ENCODE measurements at places on chromosomes 1 and 21.

DNA sequence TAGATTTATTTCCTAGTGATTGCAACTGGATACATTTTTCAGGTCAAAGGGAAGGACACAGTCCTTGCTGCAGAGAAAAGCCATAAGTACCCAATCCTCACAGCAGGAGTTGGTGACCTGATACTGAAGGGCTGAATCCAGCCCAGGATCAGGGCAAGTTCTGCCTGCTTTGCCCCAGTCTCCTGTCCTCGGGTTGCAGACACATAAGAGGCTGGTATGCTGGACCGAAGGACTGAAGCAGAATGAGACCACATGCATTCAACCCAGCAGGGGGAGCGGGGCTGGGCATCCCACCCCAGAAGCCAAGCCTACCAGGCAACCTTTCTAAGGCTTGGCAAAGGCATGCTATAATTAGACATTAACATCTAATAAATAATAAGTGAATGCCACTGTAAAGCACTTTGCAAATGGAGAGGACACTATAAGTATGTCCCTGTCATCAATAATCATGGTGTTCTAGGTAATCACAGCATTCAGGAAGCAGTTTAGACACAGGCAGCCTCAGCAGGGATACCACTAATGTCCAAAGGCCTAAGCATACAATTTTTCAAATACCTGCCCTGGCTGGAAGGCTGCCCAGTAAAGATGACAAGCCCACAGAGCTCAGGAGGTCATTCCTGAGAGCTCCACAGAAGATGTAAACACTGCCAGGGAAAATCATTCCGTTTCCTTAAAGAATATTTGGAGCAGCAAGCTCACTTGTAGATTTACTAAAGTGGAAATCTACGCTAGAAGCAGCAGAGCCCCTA, 47.6 kb downstream of the KRTAP19-8 start:
- DNase-seq, result no peak

DNA sequence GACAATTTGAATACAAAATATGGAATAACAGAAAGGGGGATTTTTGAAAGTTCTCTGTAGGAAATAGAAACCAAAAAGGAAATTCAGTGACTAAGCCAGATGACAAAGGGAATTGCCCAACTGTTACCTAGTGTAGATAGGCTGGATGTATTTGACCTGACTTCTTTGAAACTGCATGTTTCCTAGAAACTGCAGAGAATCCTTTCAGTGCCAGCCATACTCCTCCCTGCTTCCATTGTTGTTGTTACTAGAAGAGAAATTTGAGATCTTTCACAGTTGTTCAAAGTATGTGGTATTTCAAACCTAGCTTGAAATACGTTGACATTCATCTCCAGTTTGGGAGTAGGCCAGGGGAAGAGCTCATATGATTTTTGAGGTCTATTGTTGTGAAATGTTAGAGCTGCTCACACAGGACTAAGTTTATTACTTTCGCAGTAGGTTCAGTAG, 1.8 kb upstream of the GBP5 start:
- no peak for DNase-seq

GRCh38 chr1:1911350-1912041, 3.6 kb upstream of the CALML6 start:
- no peak for DNase-seq

GRCh38 chr1:227556288-227556687, 7.1 kb upstream of the ZNF678 start:
- DNase-seq, result no peak

DNA sequence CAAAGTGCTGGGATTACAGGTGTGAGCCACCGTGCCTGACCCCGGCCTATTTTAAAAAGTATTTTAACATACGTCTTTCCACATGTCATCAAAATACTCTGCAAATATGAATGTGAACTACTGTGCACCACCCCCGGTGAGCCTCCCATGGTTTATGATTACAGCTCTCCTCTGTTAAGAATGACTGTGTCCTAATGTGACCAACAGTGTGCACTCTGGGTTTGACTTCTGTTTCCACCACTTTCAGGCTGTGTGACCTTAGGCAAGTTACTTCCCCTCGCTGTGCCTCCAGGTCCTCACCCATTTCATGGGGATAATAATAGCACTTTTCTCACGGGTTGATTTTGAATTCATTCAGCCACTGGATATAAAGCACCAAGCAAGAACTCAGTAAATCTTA, 14.7 kb downstream of the AMPD2 start:
- no peak for DNase-seq

- no peak for DNase-seq
Measured at GRCh38 chr1:38225745-38226144, 179.2 kb upstream of the POU3F1 start.

DNA sequence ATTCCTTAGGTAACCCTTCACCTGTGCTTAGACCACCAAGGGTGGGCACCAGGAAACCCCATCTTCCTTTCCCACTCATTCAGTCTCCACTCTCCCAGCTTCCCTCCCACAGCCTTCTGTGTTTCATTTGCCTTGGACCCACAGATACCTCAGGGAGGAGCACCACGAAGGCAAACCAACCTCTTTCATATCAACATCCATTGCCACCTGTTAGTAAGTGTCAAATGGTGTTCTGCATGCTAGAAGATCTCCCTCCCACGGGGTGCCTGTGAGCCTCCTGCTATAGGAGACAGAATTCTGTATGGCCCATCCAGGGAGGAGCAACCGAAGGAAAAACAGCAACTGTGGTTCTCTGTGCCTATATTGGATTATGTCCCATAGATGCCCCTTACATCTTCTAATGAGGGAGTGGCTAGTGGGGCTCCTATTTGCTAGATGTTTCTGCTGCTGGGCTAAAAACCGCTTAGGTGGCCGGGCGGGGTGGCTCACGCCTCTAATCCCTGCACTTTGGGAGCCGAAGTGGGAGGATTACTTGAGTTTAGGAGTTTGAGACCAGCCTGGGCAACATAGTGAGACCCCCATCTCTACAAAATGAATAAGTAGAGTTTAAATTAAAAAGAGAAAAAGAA, 25.6 kb upstream of the SCCPDH start:
- DNase-seq, result no peak

GRCh38 chr1:202586018-202586821, 124.0 kb downstream of the SYT2 start:
- DNase-seq, result no peak

- no peak for DNase-seq
Measured at GRCh38 chr1:231446138-231446537, 24.1 kb upstream of the EGLN1 start.

GRCh38 chr1:67540733-67541125, 110.5 kb upstream of the SERBP1 start:
- DNase-seq, result no peak

DNA sequence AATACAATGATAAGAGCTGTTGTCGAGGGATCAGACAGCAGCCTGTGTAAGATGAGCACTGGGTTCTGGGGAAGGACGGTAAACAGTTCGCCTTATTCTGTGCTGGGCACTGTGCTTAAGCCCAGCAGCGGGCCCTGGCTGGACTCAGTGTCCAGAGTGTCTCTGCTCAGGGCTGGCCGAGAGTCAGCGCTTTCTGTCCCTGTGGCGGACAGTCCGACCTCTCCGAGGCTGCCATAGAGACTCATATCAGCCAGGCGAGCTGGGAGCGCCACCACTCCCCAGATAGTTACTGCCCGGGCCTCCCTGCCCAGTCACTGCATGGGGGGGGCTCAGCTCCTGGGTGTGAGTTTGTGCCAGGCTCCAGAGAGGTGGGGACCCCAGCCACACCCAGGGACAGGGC, 14.7 kb upstream of the NPHP4 start:
- no peak for DNase-seq

GRCh38 chr1:23184212-23184934, 15.7 kb upstream of the LUZP1 start:
- DNase-seq, result peak; percentile 37

GRCh38 chr1:192475329-192475728, 100.2 kb upstream of the RGS1 start:
- DNase-seq, result no peak

DNA sequence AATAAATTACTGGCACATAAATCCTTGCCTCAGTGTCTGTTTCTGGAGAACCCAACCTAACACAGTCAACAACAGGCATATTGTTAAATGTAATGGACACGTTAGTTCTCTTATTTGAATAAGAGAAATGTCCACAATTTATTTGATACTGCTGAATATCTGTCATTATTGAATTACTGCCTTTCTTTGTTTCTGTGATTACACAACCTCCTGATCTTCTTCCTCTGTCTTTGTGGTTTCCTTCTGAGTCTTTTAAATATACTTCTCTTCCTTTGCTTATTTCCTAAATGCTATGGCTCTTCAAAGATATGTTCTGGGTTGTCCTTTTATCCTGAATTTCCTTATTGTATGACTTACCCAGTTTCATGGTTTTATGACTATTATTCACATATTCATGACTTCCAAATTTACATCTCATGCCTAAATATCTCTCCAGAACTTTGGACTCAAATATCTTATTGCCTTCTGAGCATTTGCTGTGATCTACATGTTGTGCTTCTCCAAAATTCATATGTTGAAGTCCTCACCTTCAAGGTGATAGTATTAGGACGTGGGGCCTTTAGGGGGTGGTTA, 39.9 kb downstream of the MSH4 start:
- DNase-seq, result no peak

DNA sequence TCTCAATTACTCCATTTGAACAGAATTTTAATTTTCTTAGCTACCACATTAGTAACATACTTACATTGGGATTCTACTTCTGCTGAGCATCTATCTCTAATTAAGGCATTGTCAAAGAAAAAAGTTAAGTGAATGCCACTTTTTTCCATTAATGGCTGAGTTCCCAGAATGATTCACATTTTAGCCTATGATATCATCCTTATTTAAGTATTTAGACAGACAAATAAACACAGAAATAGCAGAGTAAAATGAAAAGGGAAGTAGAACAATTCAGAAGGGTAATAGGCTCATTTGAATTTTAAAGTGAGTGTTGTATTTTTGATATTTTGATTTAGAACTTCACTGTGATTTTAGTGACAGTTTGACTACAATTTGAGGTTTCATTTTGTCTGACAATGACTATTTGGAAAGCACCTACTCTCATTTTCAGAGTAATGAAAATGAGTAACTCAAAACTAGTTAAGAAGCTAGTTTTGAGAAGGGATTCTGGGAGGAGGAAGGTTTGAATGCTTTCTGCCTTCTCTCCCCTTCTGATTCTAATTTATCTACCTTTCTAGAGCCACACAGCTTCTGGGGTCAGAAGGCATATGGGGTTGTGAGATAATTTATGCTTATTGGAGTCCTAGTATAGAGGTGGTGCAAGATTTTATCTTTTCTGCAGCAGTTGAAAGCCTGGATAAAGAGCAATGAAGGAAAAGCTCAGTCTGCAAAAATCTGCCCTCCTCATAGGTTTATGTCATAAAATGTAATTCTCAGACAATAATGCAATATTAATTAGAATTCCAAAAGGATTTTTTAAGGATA, 15.5 kb downstream of the LYPLAL1 start:
- peak; percentile 28 for DNase-seq

DNA sequence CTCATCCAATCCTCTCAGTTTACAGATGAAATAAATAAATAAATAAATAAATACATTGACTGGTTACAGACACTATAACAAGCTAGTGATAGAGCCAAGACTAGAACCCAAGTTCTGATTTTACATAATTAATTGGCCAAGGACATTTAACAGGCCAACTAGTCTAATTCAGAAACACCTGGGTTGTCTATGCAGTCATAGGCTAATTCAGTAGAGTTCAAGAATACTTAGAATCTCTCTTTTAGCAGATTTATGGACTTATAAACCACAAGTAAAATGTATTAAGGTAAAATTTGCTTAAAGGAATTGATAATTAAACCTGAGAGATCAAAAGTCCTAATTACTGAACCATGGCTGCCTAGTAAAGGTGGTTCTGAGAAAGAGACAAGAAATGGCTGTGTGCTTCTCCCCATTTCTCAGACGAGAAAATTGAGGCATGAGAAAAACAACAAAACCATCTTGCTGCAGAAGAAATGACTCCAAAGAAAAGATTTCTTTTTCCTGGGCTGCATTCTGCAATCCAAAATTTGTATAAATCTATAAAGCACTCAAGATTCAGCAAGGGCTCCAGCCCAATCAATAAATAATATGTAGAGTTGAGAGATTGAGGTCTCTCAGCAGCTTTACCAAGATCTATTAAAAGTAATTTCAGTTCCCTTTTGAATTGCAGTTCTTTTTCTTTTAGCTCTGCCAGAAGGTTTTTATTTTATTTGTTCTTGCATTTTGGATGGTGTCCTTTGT, 98.3 kb downstream of the DUSP10 start:
- no peak for DNase-seq

DNA sequence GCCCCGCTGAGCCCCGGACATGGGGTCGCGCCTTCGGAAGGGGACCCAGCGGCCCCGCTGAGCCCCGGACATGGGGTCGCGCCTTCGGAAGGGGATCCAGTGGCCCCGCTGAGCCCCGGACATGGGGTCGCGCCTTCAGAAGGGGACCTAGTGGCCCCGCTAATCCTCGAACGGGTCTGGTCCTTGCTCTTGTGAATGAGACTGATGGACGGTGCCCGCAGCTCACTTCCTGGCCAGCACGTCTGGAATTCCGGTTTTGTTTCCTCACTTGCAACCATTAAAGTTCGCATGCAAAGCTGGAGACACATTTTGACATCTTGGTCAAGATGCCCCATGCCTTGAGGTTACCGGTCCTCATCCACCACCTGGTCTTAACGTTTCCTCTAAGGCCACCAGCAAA, 5.6 kb downstream of the WRAP73 start:
- no peak for DNase-seq

GRCh38 chr1:91771717-91772116, 114.2 kb downstream of the TGFBR3 start:
- DNase-seq, result no peak

- DNase-seq, result no peak
Measured at GRCh38 chr1:88867743-88868521, 23.4 kb downstream of the GTF2B start.

DNA sequence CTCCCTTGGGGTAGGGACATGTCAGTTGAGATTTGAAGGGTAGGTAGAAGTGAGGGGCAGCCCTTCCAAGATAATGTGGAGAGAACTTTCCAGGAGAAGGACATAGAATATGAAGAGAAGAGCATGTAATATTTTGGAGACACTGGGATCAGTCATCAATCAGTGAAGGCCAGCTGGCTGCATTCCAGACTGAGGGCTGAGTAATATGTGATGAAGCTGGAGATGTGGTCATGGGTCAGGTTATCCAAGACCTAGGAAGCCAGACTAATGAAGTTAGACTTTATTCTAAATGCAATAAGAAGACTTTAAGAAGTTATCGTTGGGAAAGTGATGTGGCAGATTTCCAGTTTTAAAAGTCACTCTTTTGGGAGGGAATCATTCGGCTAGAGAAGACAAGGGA, 262.0 kb downstream of the HMCN1 start:
- DNase-seq, result no peak

DNA sequence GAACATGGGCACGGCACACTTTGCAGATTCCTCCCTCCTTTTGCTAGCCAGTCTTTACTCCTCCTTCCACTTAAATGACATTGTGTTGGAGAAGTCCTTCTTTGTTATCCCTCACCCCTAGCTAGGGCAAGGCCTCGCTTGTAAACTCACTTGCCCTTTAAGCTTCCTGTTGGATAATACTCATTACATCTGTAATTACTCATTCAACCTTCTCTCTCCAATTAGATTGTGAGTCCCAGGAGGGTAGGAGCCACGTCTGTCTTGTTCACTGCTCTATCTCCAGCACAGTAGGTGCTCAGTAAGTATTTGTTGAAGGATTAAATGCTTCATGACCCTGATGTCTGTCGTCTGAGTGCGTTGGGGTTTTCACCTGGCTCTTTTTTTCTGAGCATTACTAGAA, 98.7 kb upstream of the USP24 start:
- DNase-seq, result no peak
